Stimulated activated CD4-positive, alpha-beta T cell treated with anti-CD3 and anti-CD28 coated beads, TNF-alpha, amount 100 ng/mL, for 48 hours (primary cell): ENCODE measurements at places on chromosomes 16 and 17.

- no peak for DNase-seq
Measured at GRCh38 chr17:74480290-74480689, 13.9 kb downstream of the CD300A start.

DNA sequence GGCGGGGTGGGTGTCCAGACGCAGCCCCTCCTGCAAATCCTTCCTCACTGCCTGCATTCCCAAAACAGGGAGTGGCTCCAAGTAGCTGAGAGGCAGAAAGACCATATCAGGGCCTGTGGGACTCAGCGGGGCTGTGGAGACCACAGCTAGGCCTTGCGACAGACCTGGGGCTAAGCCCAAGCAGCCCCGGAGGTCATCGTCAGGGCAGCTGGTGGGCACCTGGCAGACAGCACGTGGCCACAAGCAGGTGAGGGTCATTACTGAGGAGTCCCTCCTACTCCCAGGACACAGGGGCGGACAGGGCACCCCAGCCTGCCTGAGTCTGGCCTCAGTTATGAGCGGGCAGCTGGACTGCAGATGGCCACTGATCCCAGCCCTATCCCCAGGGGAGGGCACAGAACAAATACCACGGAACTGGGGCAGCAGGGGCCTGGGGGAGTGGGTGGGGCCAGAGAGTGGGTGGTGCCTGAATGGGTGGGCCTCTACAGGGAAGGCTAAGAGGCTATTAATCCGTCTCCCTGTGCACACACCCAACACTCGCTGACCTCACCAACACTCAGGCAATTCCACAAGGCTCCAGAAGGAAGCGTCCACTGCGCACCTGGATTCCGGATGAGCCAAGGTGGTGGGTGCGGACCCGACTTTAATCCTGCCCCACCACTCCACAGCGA, 8.5 kb downstream of the HS3ST6 start:
- no peak for DNase-seq

DNA sequence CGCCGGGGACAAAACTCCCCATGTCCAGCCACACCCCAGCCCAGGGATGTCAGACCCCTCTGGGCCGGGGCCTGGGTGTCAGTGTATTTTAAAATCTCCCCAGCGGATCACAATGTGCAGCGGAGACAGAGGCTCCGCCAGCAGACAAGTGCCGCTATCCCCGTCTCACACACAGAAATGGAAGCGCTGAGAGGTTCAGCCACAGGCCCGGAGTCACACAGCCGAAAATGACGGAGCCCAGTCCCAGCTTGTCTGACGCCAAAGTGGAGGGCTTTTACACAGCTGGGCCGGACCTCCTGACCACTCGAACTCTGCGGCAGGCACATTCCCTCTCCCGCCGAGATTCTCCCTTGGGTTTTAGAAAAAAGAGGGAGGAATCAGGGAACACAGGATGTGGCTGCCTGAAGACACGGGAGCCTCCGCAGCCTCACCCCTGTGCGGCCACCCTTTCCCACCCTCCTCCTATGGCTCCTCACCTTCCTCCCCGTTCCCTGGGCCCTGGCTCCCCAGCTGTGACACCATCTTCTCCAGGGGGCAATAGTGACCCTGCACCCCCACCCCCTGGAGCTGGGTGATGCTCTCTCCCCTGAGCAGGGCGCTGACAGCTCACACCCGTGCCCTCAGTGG, 6.8 kb upstream of the OSGIN1 start:
- DNase-seq, result no peak

DNA sequence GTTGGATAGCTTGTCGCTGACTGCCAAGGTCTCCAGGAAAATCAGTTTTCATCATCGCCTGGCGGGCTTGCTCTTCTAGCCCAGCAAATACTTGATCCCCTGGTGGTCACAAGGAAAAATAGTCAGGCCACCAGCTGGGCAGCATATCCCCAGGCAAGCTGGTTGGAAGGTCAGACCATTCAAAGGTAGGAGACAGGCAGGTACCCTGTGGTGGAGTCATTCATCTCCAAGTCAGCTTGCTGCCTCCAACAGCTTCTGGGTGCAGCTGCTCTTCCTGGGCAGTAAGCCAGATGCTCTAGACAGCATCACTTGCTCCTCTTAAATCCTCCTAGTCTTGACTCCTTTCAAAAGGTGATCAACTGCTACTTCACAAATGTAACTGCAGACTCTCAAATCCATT, 16.0 kb downstream of the ZNF821 start:
- DNase-seq, result no peak

GRCh38 chr17:29664743-29665480, 42.2 kb upstream of the CORO6 start:
- DNase-seq, result no peak

DNA sequence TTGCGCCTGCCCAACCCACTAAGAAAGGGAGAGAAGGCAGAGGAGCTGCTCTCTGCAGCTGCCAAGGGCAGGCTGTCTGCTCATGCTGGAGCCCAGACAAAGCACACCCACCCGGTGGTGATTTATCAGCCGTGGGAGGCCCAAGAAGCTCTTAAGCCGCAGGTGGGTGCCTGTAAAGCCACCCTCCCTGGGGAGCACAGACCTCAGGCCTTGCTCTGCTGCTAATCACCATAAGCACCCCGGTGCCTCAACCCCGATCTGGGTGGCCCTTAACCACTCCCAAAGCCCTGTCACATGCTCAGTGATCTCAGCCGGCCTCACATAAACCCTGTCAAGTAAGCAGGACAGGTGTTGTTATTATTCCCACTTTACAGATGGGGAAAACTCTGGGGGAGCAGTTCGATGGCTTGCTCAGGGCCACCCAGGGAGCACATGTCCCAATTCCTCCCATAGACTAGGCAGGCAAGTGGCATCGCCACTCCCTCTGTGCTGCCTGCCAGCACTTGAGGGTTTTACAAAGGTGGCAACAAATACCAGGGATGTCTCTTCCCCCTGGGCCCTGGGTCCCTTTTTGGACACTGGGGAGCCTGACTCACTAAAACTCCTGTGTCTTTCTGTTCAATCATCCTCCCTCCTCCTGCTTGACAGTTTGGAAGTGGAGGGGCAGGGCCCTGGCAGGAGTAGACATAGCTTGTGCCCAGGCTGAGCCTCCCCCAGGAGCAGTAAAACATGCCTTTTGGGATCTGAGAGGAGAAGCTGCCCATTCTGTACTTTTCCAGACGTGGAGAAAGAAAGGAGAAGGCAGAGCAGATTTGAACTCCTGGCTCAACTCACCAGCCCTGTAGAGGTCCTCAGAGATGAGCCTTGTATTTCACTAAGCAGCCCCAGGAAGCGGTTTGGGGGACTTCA, 299.3 kb downstream of the SOX9 start:
- DNase-seq, result no peak

DNA sequence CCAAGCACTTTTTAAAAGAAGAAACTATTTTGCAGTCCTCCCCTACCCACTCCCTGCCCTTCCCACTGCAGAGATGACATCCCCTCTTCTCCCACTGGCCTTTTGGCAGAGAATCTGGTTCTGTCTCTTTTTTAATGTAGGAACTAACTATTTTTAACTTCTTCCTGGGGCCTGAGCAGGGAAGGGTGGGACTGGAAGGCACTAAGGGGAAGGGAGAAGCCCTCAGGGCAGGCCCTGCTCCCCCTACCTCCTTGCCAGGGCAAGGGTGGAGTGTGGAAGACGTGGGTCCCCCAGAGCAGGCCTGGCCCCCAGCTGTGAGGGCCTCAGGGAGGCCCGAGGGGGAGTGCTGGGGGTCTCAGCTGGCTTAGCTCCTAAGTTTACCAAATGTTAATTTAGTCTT, 19.5 kb downstream of the UNC13D start:
- DNase-seq, result no peak

DNA sequence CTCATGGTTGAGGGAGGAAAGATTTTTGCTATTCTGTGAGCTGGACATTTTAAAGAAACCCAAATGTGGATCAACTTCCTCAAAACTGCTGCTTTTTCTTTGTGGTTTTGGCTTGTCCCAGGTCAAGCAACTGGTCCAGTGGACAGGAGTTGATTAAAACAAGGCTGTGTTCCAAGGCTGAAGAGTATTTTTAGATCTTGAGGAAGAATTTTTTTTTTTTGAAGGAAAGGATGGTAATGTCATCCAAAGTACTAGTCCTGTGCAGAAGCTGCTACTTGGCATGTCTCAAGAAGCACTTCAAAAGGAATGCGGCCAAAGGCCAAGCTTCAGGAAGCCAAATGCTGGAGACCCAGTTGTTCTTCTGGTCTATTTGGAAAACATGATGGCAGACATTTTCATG, 8.0 kb upstream of the MYH2 start:
- DNase-seq, result no peak

- DNase-seq, result no peak
Measured at GRCh38 chr16:50299508-50300105, 33.3 kb downstream of the ADCY7 start.

DNA sequence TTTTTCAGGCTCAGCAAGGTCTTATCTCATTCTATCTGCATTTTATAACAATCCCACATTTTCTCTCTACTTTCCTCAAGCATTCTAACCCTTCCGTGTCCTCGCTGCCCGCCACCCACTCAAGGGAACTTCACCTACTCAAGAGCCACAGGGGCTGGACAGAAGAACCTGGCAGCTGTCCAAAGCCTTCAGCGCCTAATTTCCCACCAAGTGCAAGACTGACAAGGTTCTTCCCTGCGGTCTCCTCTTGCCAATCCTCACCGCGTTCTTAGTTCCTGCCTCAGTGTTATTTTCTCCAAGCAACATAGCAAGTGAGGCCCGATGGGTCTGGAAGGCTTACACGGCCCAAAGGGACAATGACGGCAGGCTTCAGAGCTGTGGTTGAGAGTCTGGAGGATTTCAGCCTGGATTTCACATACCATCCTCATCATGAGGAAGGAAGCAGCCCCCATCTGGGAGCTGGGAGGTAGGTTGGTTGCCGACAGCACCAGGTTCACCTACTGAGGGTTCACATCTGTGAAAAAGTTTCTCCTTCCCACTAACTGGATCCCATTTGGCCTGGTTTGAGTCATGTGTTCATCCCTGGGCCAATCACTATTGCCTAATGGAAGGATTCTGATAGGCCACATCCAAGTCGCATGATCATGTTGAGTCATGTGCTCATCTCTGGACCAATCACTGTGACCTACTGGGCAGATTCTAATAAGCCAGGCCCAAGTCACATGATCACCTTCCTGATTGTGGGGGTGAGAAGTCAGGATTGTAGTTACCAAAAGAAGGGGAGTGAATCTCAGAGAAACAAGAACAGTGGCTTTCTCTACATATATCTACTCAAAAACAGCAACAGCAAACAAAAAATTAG, 108.2 kb downstream of the N4BP1 start:
- no peak for DNase-seq

GRCh38 chr17:41301916-41302901, at the start of gene KRTAP29-1:
TSS of gene KRTAP29-1 (minus strand) at chr17:41302851. CDS start at chr17:41302851, 0 bp downstream.
- no peak for DNase-seq

GRCh38 chr16:68365167-68365817, 54.5 kb downstream of the PRMT7 start:
- DNase-seq, result no peak

- DNase-seq, result no peak
Measured at GRCh38 chr17:51997723-51998122, 160.8 kb downstream of the CA10 start.

DNA sequence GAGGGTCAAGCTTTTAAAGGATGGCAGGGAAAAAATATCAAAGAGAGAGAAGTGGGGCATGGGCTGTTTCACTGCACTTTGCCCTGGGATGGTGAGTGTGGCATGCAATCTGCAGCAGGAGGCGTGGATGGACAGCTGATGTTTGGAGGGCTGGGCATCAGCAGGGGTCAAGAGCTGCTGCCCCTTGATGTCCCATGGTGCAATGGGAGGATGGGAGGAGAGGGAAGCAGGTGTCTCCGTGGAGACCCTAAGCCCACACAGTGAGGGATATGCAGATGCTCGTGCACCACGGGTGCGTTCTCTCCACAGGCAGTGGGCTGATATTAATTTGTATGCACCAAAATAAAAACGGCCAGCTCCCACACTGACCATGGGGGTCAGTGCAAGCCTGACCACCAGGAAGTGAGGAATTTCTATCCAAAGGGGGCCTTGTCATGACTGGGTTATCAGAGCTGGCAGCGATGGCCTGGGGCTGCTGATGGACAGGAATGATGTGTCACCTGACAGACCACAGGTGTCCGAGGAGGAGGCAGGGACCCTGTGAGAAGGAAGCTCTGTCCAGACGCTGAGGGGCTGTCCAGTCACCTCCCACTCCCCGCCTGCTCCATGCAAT, 183.6 kb downstream of the IRF8 start:
- no peak for DNase-seq

- no peak for DNase-seq
Measured at GRCh38 chr16:88688013-88688778, 1.9 kb upstream of the SNAI3 start.

- peak; percentile 84 for DNase-seq
Measured at GRCh38 chr17:51121620-51122472, 1.2 kb upstream of the SPAG9 start.

DNA sequence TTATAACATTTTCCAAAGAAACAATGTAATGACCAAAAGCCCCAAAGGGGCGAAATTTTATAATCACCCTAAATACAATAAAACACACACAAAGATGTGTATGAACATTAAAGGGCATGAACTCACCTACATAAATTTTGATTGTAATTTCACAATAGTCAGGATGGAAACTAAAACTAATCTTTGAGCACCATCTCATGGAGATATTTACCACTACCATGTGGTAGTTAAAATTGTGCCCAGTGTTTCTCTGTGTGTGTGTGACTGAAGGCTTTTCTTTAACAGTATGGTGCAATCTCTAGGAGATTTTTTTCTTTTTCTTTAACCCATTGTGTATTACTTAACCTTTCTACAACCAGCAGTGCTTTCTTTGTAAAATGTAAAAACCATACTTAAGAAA, 19.7 kb upstream of the MEIOC start:
- DNase-seq, result no peak

DNA sequence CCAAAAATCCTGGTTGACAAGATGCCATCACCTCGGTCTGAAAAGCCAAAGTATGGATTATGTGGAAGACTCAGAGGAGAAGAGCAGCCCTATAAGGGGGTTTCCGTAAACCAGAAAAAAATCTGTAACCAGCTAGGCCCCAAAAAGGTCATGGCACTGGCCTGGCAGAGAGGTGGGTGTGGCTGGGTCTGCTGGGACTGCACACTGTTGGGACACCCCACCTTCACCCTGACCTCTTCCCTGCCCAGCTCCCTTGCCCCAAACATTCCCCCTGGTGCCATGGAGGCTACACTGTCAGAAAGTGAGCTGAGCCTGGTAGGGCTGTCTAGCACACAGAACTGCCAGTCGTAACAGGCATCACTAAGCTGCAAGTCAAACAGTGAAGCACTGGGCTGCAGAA, 6.5 kb downstream of the SLC47A2 start:
- no peak for DNase-seq
